ENCODE measurements at places on chromosomes 3 and 15. TPM values are rescaled to one million over a fixed set of nuclear protein-coding genes. Genes with fewer than 3 reads are reported as not detected.

Gene VIPR1
- polyA plus RNA-seq = 12.6 TPM

Gene GAP43
- polyA plus RNA-seq = 0.38 TPM

Gene MESP2
- polyA plus RNA-seq = 0.21 TPM

Gene CACNA2D2
- polyA plus RNA-seq = 0.56 TPM

Gene SAMD7
- polyA plus RNA-seq = not detected

Gene TTBK2
- 5.6 TPM for polyA plus RNA-seq

Gene RETNLB
- not detected for polyA plus RNA-seq

Gene PP2D1
- polyA plus RNA-seq = not detected

Gene MORC1
- polyA plus RNA-seq = not detected

Gene MUSTN1
- 129 TPM for polyA plus RNA-seq

Gene CLDN16
- 0.28 TPM for polyA plus RNA-seq

Gene TUSC7
- not detected for polyA plus RNA-seq

Gene STRIT1
- 0.84 TPM for polyA plus RNA-seq

Gene SPTBN5
- polyA plus RNA-seq = 0.58 TPM

Gene UQCRC1
- 122 TPM for polyA plus RNA-seq

Gene CCR9
- polyA plus RNA-seq = 0.06 TPM

Gene LDHAL6B
- polyA plus RNA-seq = not detected

Gene LRRC2
- polyA plus RNA-seq = 6.9 TPM

Gene FANCI
- polyA plus RNA-seq = 1.6 TPM

Gene PFKFB4
- polyA plus RNA-seq = 1.7 TPM

Gene FAM107A
- 10.5 TPM for polyA plus RNA-seq

Gene KIF7
- polyA plus RNA-seq = 0.78 TPM

Gene RBPMS2
- 2.6 TPM for polyA plus RNA-seq

Gene DAZL
- not detected for polyA plus RNA-seq

Gene SPSB4
- polyA plus RNA-seq = 2.8 TPM

Gene CYP8B1
- polyA plus RNA-seq = not detected

Gene FAN1
- 8.7 TPM for polyA plus RNA-seq

Gene GOLGA6L7
- polyA plus RNA-seq = not detected

Gene RYR3
- 0.80 TPM for polyA plus RNA-seq

Data from adipose tissue (tissue), 3 donors.